ENCODE measurements at places on chromosomes 16 and 17.
A peak's percentile ranks its signal among the peaks of the same experiment; 100 is the strongest.

- DNase-seq: no peak
These were observed 264.8 kb upstream of the RPL38 start for GRCh38 chr17:73938706-73939105.

GRCh38 chr17:39352986-39353385 lies 48.4 kb downstream of the FBXL20 start:
- DNase-seq: peak; percentile 10

DNA sequence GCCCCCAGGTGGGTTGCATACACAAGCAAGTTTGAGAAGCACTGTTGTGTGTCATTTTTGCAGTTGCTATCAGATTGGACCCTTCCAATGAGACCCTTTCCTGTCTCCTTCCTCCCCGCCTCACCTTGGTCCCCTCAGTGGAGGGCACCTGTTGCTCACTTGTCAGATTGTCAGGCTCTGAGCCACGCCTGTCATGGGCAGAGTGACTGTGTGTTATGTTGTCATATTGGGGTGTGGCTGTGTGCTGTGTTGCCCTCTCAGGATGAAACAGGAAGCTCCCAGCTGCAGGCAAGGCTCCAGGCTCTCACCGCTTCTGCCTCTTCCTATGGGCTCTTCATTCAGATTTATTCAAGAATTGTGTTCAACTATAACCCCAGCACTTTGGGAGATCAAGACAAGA lies 302.9 kb downstream of the CPPED1 start:
- DNase-seq: no peak

DNA sequence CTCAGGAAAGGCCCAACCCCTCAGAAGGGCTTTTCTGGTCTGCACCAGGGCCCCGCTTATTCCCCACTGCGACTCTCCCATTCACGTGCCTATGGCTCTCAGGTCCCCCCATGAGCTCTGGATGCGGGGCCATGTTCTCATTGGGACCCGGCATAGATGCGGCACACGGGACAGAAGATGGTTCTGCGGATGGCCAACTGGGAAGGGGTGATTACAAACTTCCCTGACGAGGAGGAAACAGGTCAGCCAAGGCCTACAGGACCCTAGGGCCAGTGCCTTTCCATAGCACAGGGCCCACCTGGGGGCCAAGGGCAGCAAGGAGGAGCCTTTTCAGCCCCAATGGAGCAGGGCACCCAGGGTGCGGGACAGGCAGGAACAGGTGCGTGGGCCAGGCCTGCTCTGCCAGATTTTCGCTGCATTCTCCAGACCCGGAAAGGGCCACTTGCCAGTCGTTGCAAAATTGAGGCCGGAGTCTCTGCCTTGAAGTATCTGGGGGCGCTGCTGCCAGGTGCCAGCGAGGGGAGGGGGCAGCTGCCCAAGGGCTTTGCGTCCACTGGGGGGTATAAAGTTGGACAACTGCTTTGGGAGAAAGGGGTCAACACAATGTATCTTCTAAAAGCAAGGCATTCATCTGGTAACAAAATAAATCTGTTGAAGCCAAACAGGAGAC lies 20.5 kb downstream of the SLC7A5 start:
- no peak for DNase-seq

DNA sequence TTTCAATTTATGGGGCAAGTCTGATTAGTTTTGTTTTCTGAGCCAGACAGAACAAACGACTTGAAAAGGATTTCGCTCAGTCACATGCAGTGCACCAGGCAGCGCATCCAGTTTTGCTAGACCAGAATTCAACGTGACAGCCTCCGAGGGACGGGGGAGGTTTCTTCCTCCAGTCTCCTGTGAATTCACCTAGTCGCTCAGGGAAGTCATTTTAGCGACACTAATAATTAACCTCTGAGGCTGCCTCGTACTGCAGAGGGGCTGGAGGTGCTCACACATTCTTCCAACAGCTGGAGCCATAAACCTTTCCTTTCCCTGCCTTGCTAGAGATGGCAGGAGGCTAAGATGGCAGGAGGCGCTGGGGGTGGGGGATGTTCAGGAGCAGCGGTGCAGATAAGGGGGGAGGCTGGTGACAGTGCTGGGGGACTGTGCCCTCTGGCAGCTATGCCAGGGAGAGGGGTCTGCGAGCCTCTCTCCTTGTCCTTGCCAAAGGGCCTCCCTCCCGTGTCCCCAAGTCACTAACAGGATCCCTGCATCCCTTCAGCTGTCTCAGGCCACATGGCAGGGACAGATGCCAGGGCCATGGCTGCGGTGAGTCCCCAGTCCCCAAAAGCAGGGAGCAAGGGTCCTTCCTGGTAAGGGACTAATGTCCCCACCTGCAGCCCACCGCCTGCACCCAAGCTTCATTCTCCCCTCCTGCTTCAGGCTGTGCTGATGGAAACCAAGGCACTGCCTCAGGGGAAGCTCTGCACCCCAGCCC lies 24.0 kb downstream of the MXRA7 start:
- DNase-seq: peak; percentile 76

- no peak for DNase-seq
These were observed 7.4 kb downstream of the PRKCA start for GRCh38 chr17:66309793-66310192.

- DNase-seq: no peak
These were observed 31.9 kb downstream of the MYO18A start for GRCh38 chr17:29148257-29148789.

DNA sequence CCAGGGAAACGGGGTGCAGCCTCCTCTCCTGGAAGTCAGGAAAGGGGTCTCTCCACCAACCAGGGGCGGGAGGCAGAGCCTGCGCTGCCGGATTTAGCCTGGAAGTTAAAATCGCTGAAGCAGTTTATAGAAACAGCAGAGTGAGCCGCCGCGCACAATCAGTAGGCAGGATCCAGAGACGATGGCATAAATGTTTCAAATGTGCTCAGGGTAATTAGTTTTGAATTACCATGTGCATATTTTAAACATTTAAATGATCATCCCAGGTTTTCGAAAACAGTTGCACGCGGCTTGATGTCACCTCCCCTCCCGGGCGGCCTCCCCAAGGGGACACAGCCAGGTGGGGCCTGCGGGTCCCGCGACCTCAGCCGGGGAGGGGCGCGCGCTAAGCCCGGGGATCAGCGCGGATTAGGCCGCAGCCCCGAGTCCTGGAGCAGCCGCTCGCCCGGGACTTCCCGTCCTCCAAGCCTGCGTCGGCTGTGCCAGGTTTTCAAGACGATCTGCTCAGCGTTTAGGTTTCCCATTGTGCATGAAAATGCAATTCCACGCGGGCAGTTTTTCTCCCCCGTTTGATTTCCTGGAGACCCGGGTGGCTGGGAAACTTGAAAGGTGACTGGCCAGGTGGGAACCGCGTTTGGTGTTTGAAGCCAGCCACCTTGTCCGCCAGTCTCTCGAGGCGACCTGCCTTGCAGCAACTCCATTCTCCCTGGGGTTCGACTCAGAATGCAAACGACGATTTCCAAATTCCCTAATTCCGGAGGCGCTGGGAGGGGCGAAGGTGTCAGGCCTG lies 78.3 kb downstream of the RPA1 start:
- DNase-seq: peak; percentile 80

DNA sequence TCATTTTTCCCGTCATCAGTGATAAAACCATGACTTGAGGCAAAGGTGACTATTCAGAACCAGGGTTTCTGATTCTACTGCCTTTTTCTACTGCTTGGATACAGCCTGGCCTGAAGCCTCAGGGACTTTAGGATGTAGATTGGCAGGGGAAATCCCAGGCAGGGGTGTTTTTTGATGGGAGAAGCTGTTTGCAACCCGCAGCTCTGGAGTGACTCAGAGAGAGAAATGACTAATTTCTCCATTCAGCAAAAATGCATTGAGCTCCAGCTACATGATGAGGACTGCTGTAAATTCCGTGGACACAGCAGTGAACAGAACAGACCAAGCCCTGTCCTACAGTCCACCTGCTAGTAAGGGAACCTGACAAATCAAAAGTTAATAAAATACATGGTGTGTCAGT lies 560.6 kb downstream of the CDH13 start:
- DNase-seq: no peak

- DNase-seq: no peak
These were observed 23.8 kb downstream of the FAM222B start for GRCh38 chr17:28818819-28819221.

GRCh38 chr17:15434956-15435355 lies 32.5 kb downstream of the CDRT4 start:
- DNase-seq: no peak

- no peak for DNase-seq
These were observed 27.0 kb downstream of the PIGL start for GRCh38 chr17:16243801-16244567.

- DNase-seq: peak; percentile 86
These were observed 70.9 kb downstream of the CNGB1 start for GRCh38 chr16:57899771-57900661.

DNA sequence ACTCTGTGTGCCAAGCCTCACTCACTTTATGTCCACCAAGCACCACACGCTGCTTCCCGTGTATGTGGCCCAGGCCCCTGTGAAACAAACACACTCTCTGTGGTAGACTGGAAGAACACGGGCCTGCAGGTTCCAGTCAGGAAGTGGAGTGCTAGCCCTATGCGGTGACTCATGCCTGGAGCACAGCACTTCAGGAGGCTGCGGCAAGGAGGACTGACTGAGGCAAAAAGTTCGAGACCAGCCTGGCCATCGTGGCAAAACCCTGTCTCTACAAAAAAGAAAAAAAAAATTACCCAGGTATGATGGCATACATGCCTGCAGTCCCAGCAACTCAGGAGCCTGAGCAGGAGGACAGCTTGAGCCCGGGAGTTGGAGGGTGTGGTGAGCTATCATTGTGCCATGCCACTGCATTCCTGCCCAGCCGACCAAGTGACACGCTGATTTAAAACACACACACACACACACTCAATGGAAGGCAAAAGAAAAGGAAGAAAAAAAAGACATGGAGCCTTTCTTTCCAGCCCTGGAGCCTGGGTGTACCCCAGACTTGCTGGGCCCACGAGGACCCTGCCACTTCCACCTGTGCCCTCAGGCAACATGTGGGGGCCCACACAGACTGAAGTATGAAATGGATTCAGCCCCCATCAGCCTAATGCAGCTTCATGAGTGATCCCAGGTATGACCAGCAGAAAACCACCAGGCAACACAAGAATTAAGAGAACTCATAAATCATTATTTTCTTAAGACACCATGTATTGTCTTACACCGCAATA lies 126.6 kb downstream of the ANKRD11 start:
- DNase-seq: no peak

GRCh38 chr16:83599789-83600462 lies 207.9 kb upstream of the HSBP1 start:
- DNase-seq: no peak

DNA sequence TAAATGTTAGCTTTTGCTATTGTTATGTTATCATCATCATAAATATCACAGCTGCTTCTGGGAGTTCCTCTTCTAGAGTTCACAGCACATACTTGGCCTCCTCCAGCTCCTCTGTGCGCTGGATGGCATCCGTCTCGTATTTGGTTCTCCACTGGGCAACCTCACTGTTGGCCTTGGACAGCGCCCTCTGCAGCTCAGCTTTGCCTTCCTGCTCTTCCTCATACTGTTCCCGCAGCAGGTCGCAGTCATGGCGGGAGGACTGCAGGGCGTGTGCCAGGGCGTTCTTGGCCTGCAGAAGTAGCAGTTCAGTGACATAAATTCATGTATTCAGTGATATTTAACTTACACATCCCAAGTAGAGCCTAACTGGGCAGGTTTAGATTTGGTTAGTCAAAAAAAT lies 23.4 kb downstream of the MYH8 start:
- DNase-seq: no peak

GRCh38 chr17:21388066-21388465 lies 11.9 kb downstream of the KCNJ12 start:
- DNase-seq: no peak

DNA sequence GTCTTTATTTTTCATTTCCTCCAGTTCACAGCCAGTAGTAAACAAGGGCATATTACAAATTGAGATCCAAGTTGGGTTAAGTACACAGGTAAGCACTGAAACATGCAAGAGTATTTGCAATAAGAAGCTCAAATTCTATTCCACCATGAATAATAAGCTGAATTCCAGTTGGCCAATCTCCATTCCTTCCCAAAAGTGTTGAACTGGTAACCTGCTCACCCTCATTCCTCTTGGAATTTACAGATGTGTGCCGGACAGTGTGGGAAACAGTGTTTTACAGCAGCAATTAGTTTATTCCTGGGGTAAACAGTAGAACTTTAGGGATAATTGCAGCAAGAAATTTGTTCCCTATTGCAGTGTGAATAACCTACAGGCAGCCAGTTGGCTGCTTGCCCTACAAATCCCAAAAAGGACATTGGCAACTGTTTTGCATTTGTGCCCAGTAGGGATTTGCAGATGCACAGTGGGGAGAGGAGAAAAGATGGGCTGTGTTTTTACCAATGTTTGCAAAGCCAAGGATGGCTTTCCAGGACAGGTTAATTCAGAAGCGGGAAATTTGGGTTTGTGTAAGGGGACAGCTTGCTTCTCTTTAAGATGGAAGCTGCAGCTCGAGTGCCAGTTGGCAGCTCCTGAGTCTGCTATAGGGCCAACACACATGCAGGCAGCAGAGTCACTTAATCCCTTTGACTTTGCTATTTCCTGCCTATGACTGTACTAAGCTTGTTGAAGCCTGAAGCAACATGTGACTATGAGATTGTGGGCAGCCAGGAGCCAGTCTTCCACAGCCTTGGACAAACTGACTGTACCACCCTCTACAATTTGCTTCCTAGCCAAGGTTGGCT lies 318.9 kb downstream of the MAP2K6 start:
- DNase-seq: peak; percentile 24

- DNase-seq: no peak
These were observed 105.8 kb upstream of the TNRC6C start for GRCh38 chr17:77852731-77853130.
